ENCODE measurements at places on chromosomes 2 and 18.

GRCh38 chr2:26429779-26430578 is 28.3 kb downstream of the DRC1 start:
- DNase-seq = no peak

- DNase-seq = no peak
Observed at GRCh38 chr2:191066197-191066918, 52.4 kb upstream of the STAT1 start.

GRCh38 chr2:191155608-191156071 is 4.8 kb upstream of the STAT4 start:
- no peak for DNase-seq

DNA sequence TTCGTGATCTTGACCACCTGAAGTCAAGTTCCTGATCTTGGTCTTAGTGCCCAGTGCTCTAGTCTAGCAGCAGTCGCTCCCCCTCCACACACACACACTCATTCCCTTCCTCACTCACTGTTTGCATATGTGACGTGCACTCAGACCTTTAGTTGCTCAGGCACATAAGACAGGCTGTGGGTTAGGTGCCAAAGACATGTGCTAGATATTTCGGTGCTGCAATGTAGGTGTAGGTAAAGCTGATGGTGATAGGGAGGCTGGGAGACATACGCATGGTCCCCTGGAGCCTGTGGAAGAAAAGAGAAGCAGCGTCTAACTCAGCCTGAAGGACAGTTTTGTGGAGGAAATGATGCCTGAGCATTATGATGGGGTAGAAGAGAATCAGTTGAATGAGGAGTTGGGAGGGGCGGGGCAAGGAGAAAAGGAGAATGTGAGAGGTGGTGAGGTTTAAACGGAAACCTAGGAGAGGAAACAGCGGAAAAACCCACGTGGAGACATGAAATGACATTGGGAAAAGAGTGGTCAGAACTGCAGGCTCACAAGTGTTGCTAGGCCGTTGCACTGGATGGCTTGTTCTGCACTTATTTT is 3.8 kb downstream of the TTC39C start:
- no peak for DNase-seq
